ENCODE measurements at places on chromosomes 4 and X.

DNA sequence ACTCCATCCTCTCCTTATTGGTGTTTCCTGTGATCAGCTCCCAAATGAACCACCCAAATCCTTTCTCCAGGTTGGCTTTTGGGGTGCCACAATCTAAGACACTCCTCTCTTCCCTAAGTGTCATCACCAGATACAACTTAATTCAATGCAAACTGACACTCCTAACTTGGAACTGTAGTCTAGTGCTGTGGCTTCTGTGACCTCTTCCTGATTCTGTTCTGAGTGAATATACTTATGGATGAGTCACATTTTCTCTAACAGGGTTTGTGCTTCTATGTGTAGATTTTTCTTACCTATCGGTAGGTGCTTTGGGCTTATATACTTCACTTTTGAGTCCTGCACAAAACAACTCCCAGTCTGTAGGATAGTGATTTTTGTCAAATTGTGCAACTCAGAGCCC, 141.3 kb upstream of the MAOA start:
- no peak for DNase-seq

GRCh38 chrX:45505214-45505613, 304.5 kb upstream of the DIPK2B start:
- no peak for DNase-seq

DNA sequence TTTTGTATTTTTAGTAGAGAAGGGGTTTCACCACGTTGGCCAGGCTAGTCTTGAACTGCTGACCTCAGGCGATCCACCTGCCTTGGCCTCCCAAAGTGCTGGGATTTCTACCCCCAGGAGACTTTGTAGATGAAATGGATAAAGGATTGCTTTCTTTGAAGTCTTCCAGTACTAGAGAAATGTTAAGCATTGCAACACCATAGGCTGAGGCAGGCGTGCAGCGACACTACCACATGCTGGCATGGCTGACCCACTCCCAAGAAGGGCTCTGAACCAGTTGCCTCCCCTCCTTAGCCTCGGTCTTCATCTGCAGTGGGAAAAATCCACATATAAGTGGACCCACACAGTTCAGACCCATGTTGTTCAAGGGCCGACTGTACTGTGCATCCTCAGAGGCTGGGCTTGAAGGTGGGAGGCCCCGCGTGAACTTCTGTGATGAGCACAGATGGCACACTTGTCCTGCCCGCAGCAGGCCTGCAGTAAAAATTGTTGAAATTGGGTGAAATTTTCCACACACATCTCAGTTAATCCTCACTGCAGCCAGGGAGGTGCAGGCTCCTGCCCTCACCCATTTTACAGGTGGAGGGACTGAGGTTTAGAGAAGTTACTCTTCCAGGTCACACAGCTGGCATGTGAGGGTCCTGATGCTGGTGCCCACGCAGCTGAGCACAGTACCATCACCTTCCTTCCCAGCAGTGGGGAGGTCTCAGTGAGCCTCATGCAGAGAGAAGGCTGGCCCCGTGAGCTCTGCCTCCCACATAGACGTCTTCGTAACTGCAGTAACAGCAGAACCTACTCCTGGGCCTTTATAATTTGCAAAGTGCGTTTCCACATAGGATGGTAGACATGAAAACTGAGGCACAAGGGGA, 35.5 kb downstream of the HTRA3 start:
- DNase-seq: no peak

DNA sequence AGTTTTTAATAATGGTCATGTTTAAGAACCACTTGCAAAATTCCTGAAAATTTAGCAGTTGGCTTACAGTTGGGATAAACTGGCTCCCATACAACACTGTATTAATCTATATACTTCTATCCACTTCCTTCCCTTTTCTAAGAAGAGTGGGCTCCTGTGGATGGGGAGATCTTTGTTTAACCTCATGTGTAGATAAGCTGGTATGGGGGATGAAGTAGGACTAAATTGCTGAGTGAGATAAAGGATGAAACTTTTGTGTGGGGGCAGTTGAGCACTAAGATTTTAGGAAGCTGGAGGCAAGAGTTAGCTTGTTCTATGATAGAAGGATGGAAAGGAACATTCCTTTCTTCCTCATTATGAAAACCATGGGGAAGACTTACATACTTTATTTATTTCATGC, 54.6 kb upstream of the ATP8A1 start:
- no peak for DNase-seq

DNA sequence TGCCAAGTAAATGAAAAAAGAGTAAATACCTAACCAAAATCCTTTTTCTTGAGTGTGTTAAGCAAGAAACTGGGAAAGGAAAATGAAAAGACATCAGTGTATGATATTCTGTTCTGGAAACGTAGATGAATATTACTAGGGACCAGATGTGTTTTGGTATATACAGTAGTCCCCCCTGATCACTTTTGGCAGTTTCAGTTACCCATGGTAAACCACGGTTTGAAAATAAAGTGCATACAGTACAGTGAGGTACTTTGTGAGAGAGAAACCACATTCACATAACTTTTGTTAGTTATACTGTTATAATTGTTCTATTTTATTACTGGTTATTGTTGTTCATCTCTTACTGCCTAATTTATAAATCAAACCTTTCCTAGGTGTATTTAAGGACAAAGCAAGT, 250.9 kb downstream of the TENM3 start:
- DNase-seq: no peak

DNA sequence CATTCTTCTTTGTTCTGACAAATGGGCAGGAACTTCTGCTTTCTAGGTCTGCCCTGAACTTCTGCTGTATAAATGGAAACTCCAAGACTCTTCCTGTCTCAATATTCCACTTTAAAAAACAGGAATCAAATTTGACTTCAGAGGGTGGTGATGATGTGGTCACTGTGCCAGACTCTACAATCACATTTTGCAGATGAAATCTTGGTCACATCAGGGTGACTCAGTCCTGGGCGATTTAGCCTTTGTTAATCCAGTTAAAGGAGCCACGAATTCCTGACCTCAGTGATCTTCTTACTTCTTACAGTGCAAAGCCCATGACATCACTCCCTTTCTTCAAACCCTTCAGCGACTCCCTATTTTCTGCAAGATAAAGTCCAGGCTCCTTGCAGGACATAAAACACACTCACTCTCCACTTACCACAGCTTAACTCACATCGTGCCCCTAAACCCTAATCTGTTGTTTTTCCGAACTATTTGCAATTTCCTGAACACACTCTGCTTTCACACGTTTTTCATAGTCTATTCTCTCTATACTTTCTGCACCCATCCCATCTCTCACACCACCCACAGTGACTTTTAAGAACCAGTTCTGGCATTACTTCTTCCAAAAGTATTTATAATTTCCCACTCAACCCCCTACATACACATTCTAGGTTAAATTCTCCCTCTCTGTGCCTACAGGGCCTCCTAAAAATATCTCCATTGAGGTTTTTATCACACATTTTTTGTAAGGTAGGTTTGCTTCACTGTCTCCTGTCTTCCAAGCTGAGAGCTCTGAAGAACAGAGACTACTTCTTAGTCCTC, 11.1 kb downstream of the GASK1B start:
- DNase-seq: peak; percentile 61

DNA sequence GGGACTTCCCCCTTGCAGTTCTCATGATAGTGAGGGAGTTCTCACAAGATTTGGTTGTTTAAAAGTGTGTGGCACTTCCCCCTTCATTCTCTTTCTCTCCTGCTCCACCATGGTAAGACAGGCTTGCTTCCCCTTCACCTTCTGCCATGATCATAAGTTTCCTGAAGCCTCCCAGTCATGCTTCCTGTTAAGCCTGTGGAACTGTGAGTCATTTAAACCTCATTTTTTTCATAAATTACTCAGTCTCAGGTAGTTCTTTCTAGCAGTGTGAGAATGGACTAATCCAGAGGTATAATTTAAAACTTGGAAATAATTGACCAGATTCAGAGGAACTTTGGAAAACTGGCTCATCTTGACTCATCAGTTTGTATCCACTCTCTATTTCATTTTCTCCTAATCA, 129.0 kb downstream of the TMEM47 start:
- DNase-seq: no peak

- DNase-seq: no peak
Observed at GRCh38 chrX:7603387-7603786, 239.6 kb upstream of the VCX start.

DNA sequence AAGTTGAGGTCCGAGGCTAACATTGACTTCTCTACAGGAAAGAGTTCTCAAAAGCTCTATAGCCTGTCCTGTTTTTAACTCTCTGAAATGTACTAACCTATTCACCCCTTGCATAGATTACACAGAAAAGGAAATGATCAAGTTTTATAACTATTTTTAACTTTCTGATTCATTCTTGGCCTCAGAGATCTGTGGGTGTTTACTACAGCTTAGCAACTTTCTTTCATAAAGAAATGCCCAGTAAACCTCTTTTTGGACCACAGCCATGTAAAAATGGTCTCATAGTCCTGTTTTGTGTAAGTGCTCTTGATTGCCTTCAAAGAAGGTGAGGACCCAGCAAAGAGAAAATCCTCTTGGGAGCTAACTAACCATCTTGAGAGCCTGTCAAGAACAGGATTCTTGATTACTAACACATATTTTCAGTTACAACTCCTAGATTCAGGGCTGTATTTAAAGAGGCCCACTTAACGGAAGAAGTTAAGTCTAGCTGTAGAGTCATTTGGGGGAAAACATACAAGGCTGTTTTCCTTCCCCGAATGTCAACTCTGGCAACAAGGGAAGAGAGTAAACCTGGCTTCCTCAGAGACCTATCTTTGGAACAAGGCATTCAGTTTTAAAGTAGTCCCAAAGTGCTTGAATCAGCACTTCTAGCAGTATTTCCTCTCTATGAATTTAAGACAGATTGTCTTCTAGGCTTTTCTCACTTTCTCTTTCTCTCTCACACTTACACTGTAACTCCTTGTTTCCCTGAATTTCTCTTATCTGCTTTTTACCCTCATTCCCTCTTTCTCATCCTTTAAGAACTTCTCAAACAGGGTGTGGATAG, 78.2 kb downstream of the IL21 start:
- DNase-seq: no peak

DNA sequence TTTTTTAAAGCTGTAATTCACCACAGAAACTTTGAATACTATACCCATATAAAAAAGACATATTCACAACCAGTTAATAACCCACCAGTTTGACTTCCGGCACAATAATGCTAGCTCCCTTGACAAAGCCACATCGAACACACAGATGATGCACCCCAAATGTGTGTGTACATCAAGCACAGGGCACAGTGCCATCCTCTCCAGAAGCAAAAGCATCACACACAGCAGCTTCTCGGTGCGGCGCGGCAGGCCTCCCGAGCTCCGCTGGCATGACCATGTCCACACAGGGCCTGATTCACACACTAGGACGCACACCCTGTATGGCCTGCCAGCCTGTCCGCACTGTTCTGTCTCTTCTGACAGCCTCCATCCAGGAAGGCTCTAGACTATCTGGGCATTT, 88.0 kb downstream of the LEF1 start:
- no peak for DNase-seq

DNA sequence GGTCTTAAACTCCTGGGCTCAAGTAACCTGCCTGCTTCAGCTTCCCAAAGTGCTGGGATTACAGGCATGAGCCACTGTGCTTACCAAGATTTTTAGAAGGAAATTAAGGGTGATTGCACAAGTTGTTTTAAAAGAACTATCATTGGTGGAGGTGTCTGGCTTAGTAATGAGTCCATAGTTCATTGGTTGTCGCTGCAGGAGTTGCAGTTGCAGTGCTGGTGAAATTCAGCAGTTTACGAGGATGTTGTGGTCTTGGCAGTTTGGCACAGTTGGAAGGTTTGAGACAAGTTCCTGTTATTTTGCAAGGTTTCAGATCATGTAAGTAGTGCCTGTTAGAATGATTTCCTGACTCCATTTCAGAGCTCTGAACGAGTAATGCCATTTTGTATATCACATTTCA, 48.1 kb downstream of the RAB40AL start:
- DNase-seq: no peak

- no peak for DNase-seq
Observed at GRCh38 chrX:25206778-25207177, 191.0 kb upstream of the ARX start.

DNA sequence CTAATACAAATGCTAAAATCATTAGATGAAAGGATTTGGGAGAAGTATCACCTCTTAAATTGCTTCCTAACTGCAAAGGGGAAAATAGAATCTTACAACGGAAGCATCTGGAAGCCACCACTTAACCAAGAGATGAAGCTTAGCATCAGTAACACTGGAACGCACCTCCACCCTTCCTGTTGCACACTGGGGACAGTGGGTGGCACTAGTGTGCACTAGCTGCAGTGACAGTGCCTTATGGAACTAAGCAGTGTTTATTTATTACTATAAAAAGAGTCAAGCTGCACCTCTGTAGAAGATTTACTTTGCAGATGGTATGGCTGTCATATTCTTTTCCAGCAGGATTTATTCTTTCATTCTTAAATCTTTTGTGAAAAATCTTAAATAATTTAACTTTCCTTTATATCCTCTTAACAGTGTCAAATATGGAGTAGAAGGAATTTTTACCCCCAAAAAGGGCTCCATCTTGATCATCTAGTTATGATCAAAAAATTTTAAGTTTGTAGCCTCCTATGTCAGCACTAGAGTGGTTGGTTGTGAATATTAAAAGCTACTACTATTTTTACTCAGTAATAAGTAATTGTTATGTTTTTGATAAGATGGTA, 76.7 kb downstream of the SCD5 start:
- DNase-seq: peak; percentile 42

DNA sequence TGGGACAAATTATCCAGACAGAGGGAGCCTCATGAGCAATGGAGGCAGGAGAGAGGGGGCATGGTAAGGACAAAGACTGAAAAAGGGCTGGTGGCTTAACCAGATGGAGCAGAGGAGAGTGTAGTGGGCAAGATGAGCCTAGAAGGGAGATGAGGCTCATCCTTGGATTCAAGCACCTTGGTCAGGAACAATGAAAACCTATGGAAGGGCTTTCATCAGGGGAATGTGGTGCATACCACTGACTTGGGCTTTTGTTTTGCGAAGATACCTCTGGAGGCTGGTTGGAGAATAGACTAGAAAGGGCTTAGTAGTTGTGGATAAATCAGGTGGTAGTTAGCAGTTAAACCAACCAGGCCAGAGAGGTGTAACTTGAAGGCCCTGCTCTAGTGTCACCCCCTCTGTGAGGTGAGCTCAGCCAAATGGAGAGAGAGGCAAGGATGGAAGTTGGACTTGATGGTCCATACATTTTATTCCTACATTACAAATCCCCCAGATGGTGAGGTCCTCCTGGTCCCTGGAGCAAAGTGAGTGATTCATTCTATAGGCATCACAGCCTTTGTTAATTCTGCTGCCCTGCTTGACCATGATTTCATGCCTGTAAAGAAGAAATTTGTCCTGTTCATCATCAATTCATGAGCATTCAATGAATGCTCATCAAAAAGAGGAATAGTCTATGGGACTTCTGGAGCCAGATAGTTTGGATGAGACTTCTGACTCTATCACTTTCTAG, 264.8 kb upstream of the IGFBP7 start:
- DNase-seq: no peak

- DNase-seq: no peak
Observed at GRCh38 chrX:10981506-10981905, 129.6 kb upstream of the HCCS start.

DNA sequence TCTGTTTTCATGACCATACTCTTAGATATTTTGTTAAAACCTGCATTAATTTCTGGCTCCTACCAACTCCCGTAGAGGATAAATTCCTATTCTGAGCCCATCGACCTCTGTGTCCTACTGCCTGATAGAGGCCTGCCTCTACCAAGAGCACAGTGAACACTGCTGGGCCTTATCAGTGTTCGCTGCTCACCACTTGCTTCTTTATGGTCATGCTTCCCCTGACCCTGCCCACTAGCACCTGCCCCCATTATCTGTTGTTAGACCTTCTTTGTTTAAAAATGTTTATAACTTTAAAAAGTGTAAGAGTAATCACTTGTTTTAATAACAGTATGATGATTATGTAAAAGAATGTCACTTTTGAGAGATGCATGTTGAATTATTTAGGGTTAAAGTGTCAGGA, 6.1 kb downstream of the DAPP1 start:
- DNase-seq: no peak

GRCh38 chrX:41121766-41122165, 36.5 kb downstream of the USP9X start:
- DNase-seq: no peak
